ENCODE measurements at places on chromosomes 2 and 18.

GRCh38 chr18:13407484-13407883, 188.9 kb downstream of the LDLRAD4 start:
- DNase-seq, result no peak

DNA sequence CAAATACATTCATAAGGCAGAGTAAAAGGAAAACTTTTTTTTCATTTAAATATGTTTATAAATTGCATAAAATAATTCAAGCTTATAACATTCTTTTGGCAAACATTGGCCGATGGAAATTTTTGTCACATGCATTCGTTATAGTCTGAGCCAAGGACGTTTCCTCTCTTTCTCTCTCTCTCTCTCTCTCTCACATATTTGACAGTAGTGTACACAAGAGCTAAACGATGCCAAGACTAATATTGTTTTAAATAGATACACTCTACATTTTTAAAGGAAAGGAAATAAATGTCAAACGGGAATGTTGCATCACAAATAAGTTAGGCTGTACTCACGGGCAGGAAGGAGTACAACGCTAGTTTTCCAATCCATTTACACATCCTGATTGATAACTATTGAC, 251.1 kb upstream of the SMIM21 start:
- DNase-seq, result no peak

- DNase-seq, result no peak
Observed at GRCh38 chr18:3411854-3412268, 38.1 kb upstream of the TGIF1 start.

- no peak for DNase-seq
Observed at GRCh38 chr2:171046048-171046560, 114.6 kb downstream of the TLK1 start.

GRCh38 chr2:6931753-6932152, 14.5 kb downstream of the RNF144A start:
- no peak for DNase-seq

GRCh38 chr2:8536686-8537561, 144.9 kb upstream of the ID2 start:
- DNase-seq, result no peak

- DNase-seq, result no peak
Observed at GRCh38 chr2:239825705-239825979, 199.5 kb downstream of the NDUFA10 start.

DNA sequence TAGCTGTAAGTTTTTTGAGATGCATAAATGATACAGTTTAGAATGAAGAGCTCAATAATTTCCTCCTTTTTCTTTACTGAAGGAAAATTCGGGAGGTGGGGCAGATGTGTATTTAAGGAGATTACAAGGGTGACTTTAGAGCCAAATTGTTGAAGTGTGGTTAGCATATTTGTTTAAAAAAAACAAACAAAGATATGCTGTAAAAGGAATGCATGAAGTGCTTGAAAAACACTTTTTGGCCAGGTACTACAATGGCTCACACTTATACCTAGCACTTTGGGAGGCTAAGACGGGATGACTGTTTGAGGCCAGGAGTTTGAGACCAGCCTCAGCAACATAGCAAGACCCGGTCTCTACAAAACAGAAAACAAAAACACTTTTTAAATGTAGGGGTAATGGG, 38.4 kb downstream of the CD302 start:
- no peak for DNase-seq

- no peak for DNase-seq
Observed at GRCh38 chr18:63907664-63908063, at the start of gene SERPINB10. Gene SERPINB10 (plus strand): TSS chr18:63907958. CDS start chr18:63915511, 7,553 bp downstream.

DNA sequence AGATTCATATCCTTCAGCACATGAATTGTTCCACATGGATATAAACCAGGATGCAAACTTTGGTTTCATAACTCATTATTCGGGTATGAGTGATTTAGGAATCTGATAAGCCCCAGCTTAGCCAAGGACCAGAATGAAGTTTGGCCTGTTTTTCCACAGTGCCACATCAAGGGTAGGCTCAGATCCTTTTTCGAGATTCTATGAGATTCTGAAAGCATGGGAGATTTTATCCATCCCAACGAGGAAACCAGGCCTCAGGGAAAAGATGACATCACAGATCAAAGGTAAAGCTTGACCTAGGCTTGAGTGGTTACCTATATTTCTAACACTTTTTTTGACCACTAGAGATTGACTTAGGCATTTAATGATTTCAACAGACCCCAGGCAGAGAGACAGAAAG, 590.8 kb upstream of the PKDCC start:
- DNase-seq, result no peak

DNA sequence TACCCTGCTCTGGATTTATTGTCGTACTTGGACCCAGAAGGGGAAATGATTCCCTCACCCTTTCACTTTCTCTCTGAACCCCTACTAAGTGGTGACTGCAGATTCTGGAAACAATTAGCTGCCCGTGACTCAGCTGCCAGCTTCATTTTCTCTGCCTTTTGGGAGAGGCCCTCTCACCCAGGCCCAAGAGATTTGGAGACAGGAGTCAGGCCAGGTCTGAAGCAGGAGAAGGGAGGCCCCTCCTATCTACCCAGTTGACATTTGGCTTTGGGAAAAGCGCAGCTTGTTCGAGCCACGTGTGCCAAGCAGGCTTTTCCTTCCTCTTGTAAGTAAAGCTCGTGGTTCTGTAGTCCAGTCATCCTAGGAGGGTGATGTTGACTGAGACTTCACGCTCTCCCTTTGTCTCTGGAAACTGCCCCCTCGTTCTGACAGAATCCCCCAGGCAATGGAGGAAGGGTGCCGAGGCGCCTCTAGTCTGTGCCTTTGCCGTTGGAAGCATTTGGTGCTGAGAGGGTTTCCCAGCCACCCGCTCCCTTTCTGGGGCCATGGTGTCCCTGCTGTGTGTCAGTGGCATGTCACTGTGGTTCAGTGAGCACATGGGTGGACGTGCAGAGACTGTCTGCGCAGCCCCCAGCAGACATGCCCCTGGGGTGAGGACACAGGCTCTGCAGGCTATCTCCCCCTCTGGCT, 8.6 kb downstream of the OXER1 start:
- no peak for DNase-seq

- no peak for DNase-seq
Observed at GRCh38 chr2:11574176-11575046, 40.6 kb downstream of the GREB1 start.

GRCh38 chr2:51511002-51511401, 479.1 kb upstream of the NRXN1 start:
- no peak for DNase-seq

Measured in RKO (cell line).